ENCODE measurements at places on chromosomes 1 and 21.

DNA sequence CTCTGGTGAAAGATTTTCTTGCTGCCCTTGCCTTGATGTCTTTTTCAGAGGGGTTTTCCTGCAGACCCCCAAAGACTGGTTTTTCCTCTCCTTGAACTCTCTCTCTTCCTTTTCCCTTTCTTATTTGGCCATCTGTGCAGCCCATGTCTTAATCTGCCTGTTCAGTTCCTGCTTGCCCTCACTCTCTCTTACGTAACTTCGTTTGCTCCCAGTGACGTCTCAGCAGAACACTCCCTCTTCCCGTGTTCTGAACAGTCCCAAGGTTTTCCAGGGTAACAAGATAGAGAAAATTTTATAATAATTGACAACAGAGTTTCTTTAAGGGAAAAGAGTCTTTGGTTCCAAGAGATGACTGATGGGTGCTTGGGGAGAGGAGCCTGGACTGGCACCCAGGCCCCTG, 109.1 kb upstream of the LMO4 start:
- DNase-seq, result no peak

DNA sequence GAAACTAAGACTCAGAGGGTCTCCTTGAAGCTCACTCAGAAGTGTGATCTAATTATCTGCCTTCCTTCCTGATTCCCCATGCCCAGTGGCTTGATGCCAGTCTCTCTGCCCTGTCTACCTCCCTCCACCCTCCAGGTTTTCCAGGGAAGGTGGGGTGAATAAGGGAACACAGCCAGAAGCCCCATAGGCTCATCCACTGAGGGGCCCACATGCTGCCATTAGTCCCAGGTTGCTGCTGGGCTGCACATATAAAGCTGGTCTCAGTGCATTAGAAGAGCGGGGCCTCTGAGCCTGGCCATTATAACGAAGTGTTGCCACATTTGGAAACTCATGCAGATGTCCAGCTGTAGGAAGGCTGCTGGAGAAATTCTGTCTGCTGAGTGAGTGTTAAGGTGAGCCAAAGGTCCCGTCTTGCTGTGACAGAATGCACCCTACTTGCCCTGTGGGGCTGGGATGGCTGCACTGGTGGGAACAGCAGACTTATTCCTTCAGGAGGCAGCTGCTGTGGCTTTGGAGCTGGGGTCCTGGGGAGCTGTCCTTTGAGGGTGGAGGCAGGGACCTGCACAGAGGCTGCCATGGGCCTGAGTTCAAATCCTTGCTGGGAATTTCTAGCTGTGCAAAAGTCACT, 2.9 kb downstream of the ADORA1 start:
- DNase-seq, result no peak

- DNase-seq, result no peak
These were observed 62.5 kb upstream of the LYST start for GRCh38 chr1:235929216-235929615.

DNA sequence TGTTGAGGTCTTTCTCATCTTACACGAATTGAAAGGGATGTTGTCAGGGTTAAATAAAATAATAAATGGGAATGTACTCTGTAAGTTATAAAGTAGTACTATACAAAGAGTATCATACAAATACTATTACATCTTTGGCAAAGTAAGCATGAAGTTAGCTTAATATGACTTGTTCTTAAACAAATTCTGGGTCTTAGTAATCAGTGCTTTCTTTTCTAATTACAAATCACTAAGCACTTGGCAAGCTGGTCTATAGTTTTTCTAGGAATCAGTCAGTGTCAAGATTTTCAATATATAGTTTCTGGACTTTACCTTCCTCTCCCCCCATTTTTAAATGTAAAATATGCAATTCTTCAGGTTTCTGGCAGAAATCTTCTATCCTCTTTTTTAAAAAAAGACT, 6.9 kb downstream of the LYST start:
- no peak for DNase-seq

DNA sequence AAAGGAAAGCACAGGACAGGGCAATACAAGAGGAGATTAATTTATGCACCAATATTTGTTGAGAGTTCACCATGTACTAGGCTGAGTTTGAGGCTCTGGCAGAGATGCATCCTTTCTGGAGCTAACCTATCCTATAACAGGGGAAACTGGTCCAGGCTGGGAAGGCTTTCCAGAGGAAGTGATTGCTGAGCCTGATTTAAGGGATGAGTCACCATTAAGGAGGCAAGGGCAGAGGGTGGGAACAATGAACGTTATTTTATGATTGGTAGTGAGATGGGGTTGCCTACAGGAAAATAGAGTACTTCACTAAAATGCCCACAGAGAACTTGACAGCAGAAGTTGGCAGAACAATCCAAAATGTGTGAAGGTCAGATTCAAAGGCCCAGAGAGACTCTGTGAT, 141.4 kb downstream of the PLPP3 start:
- no peak for DNase-seq

DNA sequence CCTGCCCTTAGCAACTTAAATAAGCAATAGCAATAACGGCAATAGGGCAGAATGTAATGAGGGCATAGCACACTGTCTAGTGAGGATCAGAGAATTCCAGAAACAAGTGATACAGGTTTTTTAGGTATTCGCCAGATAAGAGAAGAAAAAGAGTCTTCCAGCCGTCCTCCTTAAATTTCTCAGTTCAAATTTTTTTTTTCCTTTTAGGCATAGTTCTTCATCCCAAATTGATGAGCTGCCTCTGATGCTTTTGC, 1.8 kb downstream of the PIGV start:
- DNase-seq, result no peak

Measured in DND-41 (cell line).